ENCODE measurements at places on chromosomes 5 and 9.

GRCh38 chr5:80346055-80346454 is 26.3 kb downstream of the SPZ1 start:
- DNase-seq = peak; percentile 15

- DNase-seq = no peak
These were observed 115.2 kb upstream of the LHFPL2 start for GRCh38 chr5:78763659-78764189.

DNA sequence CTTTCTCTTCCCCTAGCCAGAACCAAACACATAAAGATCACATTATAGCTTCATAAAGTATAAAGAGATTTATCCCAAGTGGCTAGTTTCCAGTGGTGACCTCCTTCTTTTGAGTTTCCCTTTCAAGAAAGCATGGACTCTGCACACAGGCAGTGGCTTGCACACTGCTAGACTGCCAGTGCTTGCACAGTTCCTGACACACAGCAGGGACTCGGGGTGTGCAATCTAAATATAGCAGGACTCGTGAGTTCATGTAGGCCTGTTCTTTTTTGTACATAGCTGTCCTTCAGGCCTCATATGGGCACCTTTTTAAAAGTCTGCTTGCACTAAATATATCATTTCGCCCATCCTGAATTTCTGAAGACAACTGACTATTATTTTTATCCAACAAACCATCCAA is 308.6 kb downstream of the FBXL7 start:
- DNase-seq = no peak

GRCh38 chr5:173093606-173094005 is 37.5 kb downstream of the CREBRF start:
- no peak for DNase-seq

DNA sequence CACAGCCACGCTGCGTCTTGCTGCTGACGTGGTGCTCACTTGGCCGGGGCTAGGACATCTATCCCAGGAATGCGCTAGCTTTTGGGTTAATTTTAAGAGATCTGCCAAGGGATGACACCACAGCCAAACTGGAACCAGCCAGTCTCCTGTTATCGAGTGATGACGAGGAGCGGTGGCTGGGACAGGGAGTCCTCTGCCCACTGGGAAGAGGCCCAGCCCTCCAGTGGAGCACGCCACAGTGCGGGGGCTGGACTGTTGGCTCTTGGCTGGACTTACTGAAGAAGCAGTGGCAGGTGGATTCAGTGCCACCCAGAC is 55.1 kb upstream of the PHYKPL start:
- no peak for DNase-seq

DNA sequence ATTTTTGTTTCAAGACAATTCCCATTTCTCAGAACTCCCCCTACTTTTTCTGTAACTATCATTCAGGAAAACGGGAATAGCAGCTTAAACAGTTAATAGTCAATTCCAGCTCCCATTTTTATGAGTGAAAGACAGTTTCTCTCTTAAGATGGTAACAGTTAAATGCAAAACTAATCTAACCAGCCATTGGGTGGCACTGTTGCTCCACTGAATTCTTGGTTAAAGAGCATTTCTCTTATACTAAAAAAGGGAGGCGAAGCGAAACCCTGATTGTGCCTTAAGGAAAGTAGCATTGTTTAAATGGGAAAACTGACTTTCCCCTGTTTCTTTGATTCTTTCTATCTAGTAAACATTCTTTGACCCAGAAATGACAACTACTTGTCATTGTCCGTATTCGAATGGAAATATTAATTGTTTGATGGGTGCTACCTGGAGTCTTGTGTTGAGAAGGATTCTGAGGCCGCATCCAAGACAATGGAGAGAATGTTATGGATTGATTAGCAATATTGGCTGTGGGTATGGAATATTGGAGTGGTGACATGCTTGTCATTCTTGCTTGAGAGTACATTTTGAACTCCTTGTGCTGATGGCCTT is 507.8 kb downstream of the MAT2B start:
- DNase-seq = peak; percentile 59

DNA sequence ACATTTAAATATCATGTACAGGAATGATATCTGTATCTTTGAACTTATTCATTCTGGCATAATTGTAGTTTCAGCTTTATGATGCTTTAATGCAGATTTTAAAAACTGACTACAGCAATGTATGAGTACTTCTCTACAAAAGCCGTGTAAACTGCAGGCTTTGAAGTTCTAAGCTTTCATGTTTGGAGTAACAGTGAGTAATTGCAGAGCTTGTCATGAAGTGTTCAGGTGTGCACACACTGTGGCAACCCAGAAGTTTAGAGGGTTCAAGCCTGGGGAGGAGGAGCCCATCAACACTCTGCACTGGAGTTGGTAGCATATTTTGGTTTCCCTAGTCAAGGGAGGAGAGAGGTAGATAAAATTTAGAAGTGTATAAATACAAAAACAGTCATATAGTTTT is 130.9 kb downstream of the CD180 start:
- no peak for DNase-seq
